Type B pancreatic cell (in vitro differentiated cells): ENCODE measurements at places on chromosomes 6 and 20.

- DNase-seq, result no peak
Measured at GRCh38 chr6:153537422-153537821, 406.3 kb upstream of the RGS17 start.

GRCh38 chr6:111070105-111071005 lies 16.9 kb upstream of the SLC16A10 start:
- no peak for DNase-seq

GRCh38 chr6:86154852-86155251 lies 512.2 kb upstream of the SYNCRIP start:
- DNase-seq, result no peak

- DNase-seq, result no peak
Measured at GRCh38 chr20:25402583-25402982, 4.9 kb upstream of the GINS1 start.

DNA sequence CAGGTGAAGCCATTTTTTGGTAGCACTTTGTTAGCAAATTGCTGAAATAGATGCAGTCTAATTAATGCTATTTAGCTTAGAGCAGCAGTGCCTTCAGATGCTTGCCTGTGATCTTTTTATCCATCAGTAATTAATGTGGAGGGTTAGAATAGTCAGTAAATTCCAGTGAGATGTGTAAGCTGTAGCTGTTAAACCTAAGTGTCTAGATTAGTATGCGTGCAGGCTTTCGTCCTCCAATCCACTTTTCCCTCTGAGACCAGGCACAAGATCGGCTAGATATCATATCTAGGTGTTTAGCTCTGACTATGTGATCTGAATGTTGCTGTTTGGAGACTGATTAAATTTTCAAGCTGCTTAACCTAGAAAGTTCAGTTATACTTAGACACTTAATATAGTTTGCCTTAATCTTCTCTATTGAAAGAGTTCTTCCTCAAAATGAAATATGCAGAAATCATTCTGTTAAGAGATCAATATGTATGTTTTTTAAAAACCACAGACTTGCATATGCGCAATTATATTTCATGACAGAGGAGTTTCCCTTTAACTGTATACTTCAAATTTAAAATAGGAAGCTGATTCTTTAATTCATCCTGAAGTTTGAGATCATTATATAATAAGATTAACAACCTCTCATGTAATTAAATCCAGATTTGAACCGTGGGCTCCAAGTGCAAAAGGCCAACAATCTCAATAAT lies 41.2 kb downstream of the XRN2 start:
- DNase-seq, result no peak

DNA sequence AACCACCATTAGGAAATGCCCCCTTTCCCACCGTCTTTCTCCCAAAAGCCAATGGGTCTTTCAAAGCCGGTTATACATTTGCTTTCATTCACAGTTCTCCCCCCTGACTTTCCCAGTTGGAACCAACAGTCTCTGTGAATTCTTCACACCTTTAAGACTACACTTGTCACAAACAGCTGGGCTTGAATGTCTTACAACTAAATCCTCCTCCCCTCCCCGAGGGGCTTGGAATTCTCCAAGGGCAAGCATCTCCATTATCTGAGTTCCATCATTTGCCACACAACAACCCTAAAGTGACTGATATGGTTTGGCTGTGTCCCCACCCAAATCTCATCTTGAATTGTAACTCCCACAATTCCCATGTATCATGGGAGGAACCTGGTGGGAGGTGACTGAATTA lies 12.9 kb downstream of the ZFP64 start:
- DNase-seq, result no peak

- DNase-seq, result no peak
Measured at GRCh38 chr6:21710908-21711627, 117.5 kb downstream of the SOX4 start.

DNA sequence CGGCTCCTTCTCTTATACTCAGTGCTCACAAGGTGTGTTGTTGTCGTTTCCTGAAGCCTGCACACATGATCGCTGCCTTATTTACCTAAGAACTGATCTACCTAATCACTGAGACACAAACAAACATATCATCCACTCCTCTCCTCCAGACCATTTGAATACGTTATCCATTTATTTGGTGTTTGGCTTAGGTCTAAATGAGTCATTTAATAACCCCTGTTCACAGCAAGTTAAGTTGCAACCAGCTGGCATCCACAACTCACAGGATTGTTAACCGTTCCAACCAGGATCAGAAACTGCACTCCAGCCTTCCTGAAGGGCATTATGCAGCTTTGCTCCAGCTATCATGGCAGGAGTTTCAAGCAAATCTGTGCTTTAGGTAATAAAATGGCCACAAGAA lies 511.1 kb upstream of the MAP3K7 start:
- no peak for DNase-seq

GRCh38 chr6:84228198-84228543 lies 728 bp upstream of the CEP162 start:
- DNase-seq, result no peak

GRCh38 chr6:154928325-154928922 lies 66.7 kb upstream of the TIAM2 start:
- DNase-seq, result no peak

- no peak for DNase-seq
Measured at GRCh38 chr20:21781446-21782075, 76.1 kb downstream of the PAX1 start.

GRCh38 chr6:133891927-133892812 lies 3.3 kb downstream of the TCF21 start:
- no peak for DNase-seq

DNA sequence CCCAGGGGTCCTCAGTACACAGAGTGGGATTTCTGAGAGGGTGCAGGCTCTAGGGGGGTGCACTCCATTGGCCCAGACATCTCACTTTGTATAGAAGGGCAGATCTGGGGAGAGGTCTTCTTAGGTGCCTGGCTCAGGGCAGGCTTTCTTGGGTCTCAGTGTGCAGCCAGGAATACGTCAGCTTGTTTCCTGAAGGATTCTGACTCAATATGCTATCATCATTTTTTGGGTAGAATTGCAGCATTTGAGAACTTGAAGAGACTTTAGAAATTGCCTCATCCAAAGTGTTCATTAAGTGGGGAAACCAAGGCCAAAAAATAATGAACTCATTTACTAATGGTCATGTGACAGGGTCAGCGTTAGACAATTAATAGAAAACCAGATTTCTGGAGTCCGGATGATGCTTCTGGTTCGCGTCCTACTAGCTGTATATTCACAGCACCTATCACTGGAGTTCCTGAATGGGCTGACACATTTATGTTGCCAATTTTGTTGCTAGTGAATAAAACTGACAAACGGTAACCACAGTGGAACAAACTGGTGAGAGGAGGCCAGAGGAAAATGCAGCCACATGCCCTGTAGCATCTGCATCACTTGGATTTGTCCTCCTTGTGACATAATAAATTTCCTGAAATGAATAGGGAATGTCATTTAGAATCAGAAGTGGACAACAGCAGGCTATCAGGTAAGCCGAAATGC lies 238.9 kb downstream of the TBC1D7 start:
- no peak for DNase-seq

- no peak for DNase-seq
Measured at GRCh38 chr6:6730831-6731230, 142.3 kb downstream of the LY86 start.

DNA sequence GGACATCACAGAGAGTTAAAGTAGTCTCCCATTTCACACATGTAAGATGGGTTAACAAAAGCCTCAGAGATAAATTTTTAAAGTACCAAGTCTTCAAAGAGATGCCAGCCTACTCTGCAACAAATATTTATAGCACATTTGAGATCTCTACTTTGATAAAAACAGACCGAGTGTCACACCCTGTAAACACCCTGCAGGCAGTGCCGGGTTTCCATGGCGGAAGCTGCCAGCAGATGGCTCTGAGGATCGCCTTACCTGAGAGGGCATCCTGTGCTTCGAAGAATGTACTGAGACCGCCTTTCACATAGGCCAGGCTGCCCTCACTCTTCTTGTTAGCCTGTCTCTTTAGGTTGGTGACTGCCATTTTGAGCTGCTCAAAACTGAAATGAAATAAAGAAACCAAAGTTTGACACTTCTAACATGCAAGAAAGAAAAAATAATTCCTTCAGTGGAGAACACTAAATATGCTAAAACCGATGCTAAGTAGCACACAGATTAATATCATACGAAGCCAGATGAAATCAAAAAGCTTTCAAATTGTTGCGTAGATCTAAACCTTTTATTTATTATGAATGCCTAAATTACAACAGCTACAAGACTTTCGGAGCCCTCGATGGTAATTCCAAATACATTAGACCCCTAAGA lies 39.3 kb downstream of the HUS1B start:
- no peak for DNase-seq
